NCI-H1694 (cell line): ENCODE measurements at places on chromosomes 6 and 20.

GRCh38 chr6:41599852-41600445, 38.3 kb upstream of the MDFI start:
- no peak for DNase-seq

GRCh38 chr6:138638604-138639003, 135.0 kb upstream of the CCDC28A start:
- no peak for DNase-seq

DNA sequence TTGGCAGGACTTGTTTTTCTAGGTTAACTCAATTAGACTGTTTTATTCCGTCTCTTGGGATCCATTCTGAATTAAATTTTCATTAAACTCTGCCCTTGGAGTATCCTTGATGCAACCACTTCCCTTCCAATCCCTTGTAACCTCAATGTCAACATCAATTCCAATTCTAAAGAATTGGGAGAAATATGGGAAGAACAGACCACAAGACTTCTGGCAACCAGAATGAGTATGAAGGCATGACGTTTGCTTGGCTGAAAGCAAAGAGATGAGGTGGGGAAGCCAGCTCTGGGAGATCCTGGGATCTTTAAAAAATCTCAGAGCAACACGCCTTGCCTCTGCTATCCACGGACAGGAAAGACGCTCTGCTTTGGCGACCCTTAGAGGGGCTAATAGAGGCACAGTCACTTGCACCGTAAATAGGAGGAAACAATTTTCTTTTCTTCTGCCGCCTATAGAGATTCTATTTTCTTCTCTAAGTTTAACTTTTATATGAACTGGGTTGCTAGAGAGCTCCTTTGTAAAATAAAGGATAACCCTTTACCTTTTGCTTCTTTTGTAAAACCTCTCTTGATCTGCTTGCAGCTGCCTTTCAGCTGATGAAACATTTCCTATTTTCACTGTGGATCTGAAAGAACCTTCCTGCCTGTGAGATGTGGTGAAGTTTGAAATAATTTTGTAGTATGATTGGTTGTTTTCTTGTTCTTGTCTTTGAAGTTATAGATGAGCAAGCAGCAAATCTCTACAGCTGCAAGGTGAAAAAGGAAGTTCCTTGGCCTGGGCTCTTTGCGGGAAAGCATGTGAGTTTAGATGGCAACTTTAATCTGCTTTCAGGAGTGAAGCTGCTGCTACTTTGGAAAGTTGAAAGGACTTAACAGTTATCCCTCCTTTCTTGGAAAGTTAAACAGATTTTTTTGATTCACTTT, at the start of gene ASIP:
ASIP (plus strand) TSS at position 731 of the 923 bp plus-strand sequence. CDS start 18,952 bp downstream, outside the sequence.
- no peak for DNase-seq

DNA sequence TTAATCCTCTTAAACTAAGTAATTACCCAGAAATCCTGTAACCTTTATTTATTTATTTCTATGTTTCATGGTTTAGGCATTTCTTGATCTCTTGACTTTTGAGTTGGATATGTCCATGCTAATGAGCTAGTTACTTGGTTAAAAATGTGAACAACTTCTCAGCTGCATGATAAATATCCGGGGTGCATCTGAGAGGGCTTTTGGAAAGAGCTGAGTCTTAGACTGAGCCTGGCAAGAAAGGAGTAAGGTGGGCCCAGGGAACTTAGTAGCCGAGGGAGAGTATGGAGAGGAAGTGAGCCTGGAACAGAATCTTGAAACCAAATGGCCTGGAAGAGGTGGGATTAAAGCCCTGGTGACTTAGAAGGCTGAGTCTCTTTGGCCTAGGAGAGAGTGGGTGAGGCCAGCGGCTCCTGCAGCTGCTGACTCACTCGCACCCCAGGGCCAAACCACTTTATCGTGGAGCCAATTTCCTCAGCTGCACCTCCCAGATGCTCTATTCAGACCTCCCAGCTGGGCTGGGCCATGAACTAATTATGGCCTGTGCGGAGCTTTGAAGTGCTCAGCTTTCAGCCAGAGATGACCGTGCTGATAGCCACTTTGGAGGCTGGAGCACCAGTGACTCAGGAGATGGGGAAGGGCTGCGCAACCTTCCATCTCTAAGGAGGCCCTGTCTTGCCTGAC, 19.1 kb downstream of the TGM3 start:
- DNase-seq, result no peak

- no peak for DNase-seq
Measured at GRCh38 chr6:75830959-75831885, 82.2 kb downstream of the MYO6 start.

DNA sequence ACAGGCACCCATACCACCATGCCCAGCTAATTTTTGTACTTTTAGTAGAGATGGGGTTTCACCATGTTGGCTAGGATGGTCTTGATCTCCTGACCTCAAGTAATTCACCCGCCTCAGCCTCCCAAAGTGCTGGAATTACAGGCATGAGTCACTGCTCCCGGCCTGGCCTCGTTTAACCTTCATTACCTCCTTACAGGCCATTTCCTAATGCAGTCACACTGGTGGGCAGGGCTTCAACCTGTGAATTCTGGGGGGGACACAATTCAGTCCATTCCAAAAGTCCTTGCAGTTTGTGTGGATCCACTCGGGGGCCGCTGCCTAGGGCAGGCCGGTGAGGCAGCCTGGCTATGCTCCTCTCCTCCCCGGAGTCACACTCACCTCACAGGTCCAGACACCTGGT, 112.4 kb upstream of the SNX9 start:
- no peak for DNase-seq

DNA sequence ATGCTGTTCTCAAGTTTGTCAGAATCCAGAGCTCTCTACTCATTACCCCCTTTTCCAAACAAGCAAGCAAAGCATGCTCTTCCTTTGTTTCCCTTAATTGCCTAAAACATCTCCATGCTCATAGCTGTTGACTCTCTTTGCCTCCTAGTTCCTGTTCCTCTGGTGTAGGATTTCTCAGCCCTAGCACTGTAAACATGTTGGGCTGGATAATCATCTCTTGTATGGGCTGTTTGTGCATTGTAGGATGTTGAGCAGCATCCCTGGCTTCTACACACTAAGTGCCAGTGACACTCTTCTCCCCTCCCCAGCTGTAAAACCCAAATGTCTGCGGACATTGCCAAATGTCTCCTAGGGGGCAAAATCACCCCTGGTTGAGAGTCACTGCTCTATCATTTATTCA, 14.0 kb downstream of the PPARD start:
- no peak for DNase-seq

DNA sequence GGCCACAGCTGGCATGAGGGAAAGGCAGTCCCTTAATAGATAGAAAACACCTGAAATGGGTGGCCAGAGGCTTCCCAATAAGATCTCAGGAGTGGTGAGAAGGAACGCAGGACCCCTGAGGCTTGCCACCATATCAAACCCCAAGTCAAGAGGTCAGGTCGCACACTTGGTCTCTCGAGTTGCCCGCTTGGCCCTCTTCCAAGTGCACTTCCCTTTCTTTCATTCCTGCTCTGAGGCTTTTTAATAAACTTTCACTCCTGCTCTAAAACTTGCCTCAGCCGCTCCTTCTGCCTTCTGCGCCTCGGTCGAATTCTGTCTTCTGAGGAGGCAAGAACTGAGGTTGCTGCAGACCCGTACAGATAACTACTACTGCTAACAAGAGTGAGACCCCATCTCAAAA, 64.2 kb downstream of the SLC2A10 start:
- DNase-seq, result no peak

- DNase-seq, result no peak
Measured at GRCh38 chr6:38774929-38775707, 60.0 kb downstream of the DNAH8 start.

- no peak for DNase-seq
Measured at GRCh38 chr6:147693181-147693580, 184.7 kb downstream of the SAMD5 start.

DNA sequence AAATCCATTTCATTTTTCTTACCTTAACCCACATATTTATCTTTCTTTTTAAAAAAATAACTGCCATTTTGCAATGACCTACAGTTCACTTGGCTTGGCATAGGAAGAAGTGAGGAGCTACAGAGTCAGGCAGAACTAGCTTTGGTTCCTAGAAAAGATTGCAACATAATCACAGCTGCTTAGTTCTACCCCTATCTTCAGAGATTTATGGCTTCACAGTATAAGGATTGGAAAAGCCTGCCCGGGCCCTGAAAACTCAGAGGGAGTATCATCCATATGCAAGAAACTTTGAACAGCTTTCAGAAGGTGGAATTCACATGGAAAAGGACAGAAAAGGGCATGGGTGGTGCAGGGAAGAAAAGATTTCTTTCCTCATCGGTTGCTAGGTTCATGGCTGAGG, 774.3 kb upstream of the CHD6 start:
- no peak for DNase-seq

- DNase-seq, result peak; percentile 28
Measured at GRCh38 chr6:38570750-38571149, 69.0 kb downstream of the BTBD9 start.

DNA sequence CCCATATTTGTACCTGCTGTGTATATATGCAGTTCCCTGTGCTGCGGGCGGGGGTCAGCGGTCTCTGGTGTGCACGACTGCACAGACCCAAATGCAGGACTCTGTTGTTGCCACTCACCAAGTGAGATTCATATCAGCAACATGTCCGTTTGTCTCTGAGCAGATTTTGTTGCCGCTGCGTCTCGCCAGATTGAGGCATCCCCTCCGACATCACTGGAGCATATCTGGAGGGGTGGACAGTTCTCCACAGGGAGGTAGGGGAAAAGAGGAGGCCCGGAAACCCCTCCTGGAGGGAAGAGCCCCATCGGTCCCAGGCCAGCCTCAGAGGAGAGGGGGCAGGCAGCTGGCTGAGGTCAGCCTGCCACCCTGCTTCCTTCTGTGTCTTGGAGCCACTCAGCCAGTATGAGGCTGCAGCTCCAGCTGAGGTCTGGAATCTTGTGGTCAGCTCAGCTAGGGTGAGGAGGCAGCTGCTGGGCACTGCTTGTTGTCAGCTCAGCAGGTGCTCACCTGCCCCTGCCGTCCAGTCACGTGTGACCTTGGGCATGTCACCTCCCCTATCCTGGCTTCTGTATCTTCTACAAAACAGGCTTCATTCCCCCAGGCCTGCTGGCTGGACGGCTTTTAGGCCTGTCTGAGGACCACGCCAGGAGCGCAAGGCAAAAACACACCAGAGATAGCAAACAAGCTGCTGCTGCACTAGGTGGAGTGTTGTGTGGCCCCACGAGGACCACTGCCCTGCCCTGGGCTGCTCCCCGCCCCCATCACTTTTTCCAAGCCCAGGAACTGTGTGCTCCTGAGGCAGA, 47.1 kb downstream of the HNF4A start:
- no peak for DNase-seq

DNA sequence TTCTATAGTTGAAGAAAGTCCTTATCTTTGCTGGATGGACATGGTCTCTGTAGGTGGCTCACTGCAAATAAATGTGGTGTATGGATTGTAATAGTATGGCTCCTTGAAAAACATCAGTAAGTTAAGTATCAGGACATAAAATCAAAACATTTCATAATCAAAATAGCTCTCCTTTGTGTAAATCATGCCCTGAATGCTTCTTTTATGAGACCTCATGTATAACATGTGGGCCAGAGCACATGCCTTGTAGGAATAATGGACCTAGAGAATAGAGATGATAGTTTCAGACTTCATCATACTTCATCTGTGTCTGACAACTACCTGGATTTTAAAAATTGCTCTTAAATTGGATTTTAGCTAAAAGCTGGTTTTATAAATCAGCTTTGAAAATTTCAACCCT, 159.9 kb downstream of the ASCC3 start:
- DNase-seq, result no peak

DNA sequence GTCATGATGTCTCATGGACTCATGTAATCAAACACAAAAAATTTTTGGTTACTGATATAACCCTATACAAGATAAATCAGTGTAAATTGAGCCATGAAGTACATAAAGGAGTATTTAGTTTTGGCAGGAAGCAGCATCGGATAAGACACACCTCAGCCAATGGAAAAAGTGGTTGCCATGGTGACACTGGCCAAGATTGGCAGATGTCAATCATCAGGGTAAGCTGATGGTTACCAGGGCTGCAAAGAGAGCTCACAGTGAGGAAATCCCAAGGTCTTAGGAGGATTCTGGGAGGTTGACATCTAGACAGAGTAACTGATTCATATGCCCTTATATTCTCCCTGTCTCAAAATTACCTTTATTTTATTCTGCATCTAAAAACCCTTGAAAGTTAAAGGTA, 203.8 kb upstream of the PCSK2 start:
- DNase-seq, result no peak

DNA sequence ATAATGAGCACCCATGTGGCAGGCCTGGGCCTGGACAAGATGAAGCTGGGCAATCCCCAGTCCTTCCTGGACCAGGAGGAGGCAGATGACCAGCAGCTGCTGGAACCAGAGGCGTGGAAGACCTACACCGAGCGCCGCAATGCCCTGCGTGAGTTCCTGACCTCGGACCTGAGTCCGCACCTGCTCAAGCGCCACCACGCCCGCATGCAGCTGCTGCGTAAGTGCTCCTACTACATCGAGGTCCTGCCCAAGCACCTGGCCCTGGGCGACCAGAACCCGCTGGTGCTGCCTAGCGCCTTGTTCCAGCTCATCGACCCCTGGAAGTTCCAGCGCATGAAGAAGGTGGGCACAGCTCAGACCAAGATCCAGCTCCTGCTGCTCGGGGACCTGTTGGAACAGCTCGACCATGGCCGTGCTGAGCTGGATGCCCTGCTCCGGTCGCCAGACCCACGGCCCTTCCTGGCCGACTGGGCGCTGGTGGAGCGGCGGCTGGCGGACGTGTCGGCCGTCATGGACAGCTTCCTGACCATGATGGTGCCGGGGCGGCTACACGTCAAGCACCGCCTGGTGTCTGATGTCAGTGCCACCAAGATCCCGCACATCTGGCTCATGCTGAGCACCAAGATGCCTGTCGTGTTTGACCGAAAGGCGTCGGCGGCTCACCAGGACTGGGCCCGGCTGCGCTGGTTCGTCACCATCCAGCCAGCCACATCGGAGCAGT, 1.9 kb downstream of the FNDC11 start:
- no peak for DNase-seq
